ENCODE measurements at places on chromosomes 16 and 17.
A peak's percentile ranks its signal among the peaks of the same experiment; 100 is the strongest.

DNA sequence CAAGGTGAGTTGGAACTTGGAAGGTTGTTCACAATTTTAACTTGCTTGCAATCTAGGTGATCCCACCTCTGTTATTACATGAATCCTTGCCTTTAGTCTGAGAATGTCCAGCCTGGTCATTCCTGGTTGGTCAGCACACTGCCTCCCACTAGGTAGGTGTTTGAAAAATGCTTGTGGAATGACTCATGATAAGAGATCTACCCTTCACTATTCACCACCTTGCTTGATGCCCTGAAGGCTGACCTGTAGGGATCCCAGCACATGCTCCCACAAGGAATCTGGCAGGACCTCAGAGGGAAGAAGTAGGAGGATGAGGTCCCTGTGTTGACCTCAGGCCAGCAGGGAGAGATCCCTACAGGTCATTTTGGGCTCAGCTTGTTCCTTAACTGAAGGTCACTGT lies 30.2 kb upstream of the ABCA3 start:
- DNase-seq, result no peak

DNA sequence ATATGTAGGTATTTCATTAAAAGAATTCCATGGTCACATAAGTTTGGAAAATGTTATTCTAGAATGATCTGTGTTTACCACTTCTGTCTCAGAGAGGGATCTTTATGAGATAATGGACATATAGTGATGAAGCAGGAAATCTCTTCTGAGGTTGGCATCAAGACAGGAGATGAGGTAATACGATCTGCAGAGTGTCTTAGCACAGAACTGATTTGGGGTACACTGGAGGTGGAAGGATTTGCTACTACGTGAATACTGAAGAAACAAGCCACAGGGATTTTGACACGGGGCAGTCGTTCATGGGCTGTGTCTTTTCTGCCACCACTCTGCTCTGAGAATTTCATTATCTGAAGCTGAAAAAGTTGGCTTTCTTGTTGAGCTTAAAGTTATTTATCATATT lies 5.5 kb downstream of the CBFB start:
- DNase-seq, result no peak

- DNase-seq, result peak; percentile 28
These were observed 46.6 kb upstream of the WSB1 start for GRCh38 chr17:27247071-27247957.

- no peak for DNase-seq
These were observed 50.3 kb downstream of the CMIP start for GRCh38 chr16:81494888-81495287.

- no peak for DNase-seq
These were observed 1349.6 kb upstream of the CDH8 start for GRCh38 chr16:63385714-63386432.

GRCh38 chr16:30974348-30974747 lies 10.7 kb upstream of the HSD3B7 start:
- DNase-seq, result no peak

- no peak for DNase-seq
These were observed 54.0 kb downstream of the ABR start for GRCh38 chr17:1125788-1126145.

DNA sequence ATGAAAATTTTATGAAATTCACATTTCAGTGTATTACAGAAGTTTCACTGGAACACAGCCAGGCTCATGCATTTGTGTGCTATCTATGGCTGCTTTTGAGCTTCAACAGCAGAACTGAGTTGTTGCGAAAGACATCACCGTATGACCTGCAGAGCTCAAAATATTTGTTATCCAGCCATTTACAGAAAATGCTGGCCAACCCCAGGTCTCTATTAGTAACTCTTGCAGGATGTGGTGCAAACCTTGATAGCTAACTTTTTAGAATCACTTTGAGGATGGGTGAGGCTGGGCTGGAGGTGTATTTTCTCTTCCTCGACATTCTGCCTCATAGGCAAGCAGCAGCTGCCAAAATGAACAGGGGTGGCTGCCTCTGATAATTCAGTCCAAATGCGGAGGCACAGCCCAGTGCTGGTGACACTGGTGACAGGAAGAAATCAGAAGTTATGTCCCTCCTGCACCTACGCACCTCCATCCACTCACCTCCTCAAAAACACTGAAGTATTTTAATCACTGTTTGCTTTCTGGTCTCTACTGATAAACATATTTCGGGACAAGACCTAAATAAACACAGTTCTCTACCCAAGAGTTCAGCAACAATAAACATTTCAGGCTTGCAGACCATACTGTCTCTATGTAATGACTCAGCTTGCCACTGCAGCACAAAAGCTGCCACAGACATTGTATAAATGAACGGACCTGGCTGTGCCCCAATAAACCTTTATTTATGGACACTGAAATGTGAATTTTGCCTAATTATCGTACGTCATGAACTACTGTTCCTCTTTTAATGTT lies 28.5 kb downstream of the ARHGAP17 start:
- peak; percentile 85 for DNase-seq

GRCh38 chr16:35298460-35299243 lies 1839.2 kb downstream of the TP53TG3F start:
- no peak for DNase-seq

GRCh38 chr16:60905811-60906210 lies 1130.4 kb downstream of the CDH8 start:
- DNase-seq, result no peak

- no peak for DNase-seq
These were observed 45.8 kb upstream of the TOX3 start for GRCh38 chr16:52592778-52593177.

DNA sequence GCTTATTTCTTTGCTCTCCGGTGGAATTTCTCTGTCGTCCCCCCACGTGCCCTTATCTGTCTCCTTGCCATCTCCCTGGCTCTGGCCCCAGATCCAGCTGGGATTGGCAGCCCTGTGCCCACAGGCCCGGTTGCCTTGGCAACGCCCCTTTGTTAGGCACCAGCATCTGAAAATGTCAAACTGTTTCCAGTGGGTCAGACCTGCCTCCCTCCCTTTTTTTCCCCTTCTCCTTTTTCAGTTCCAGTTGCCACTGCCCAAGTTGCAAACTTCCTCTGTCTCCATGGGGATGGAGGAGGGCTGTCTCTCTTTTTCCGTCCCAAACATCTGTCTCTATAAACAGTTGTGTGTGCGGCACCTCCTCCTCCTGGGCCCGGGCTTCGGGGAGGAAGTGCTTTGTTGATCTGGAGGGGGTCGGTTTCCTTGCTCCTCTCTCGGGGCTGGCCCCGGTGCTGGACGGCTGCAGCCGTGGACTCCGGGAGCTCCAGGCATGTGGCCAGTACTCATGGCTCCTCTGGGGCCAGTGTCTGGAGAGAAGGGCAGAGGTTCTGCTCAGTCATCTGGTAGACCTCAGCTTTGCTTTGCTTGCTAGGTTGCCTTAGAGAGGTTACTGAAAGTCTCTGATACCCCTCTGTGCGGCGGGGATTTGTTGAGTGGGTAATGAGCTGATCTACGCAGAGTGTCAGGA lies 35.3 kb downstream of the SOCS3 start:
- peak; percentile 84 for DNase-seq

DNA sequence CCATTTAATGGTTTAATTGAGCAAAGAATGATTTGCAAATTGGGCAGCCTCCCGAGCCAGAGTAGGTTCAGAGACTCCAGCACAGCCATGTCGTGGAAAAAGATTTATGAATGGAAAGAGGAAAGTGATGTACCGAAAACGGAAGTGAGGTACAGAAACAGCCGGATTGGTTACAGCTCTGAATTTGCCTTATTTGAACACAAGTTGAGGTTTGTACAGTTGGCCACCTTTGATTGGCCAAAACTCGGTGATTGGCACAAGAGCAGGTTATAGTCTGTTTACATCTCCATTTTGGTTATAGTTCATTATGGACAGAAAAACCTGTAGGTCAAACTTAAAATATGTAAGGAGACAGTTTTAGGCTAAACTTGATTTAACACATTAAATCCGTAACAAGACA lies 44.5 kb downstream of the TENT4B start:
- no peak for DNase-seq

DNA sequence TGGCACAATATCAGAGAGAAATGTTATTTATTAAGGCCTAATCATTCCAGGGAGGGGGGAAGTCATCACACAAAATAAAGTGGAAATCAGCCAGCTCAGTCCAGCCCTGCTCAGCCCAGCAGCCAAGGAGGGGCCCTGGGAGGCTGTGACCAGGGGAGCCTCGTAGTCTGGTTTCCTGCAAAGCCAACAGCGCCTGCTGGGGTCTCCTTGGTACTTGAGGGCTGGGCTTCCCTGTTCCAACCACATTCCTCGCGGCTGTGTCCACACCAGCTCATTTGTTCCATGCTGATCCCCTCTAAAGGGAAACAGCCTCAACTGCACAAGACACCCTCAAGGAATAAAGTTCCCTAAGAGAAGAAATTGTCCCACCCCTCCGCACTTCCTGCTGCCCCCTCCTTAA lies 154.0 kb downstream of the TMEM132E start:
- no peak for DNase-seq

- DNase-seq, result no peak
These were observed 50.6 kb downstream of the SMPD3 start for GRCh38 chr16:68397710-68398201.

GRCh38 chr17:78237401-78238012 lies 6.1 kb downstream of the TMEM235 start:
- DNase-seq, result no peak

GRCh38 chr16:22007509-22008214 lies at the start of gene MOSMO:
Gene MOSMO (plus strand): TSS chr16:22008111. CDS start chr16:22008302, 191 bp downstream.
- peak; percentile 64 for DNase-seq

DNA sequence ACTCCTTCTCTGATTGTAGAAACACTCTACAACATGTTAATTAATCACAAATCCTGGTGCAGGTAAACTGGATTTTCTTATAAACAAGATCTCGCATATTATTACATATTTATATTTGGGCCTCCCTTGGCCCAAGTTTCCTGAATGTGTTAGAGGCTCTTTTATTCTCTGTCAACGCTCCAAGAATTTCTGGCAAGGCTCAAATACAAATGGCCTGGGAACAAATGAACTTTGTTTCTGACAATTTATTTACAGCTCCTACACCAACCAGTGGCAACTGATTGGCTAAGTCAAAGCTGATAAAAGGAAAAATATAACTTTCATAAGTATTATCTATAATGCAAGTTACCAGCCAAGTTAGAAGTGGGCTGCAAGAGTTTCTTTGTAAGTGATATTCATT lies 64.9 kb upstream of the CORO6 start:
- DNase-seq, result no peak

DNA sequence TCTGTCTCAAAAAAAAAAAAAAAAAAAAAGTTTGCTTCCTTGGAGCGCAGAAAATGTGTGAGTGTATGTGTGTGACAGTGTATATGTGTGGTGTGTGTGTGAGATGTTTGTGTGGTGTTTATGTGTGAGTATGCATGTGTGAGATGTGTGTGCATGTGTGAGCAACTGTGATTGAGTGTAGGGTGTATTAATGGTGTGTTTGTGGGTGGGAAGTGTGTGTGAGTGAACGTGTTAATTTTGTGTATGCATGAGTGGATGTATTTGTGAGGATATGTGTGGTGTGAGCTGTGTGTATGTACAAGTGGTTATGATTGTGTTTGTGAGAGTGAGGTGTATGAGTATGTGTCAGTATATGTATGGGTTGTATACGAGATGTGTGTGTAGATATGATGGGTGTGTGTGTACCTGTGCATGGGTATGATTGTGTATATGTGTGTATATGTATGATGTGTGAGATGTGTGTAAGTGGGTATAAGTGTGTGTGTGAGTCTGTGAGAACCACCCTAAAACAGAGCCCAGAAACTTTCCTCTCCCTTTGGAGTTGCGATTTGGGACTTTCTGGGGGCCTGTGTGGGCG lies 22.5 kb upstream of the ETV4 start:
- no peak for DNase-seq

GRCh38 chr17:6365200-6365943 lies 69.5 kb downstream of the AIPL1 start:
- DNase-seq, result peak; percentile 59

DNA sequence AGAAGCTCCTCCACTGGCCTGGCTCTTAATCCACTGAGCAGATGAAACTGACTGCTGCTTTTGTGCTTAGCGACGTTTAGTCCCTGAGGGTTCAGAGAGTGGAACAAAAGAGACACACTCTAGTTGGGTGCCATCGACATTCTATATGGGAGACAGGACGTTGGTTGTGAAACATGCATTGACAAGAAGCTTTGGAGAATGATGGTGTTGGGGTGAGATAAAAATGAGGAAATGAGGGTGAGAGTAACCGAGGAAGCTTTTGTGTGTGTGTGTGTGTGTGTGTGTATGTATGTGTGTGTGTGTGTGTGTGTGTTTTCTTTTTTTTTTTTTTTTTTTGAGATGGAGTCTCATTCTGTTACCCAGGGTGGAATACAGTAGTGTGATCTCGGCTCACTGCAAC lies 89.5 kb downstream of the ABCC1 start:
- no peak for DNase-seq

DNA sequence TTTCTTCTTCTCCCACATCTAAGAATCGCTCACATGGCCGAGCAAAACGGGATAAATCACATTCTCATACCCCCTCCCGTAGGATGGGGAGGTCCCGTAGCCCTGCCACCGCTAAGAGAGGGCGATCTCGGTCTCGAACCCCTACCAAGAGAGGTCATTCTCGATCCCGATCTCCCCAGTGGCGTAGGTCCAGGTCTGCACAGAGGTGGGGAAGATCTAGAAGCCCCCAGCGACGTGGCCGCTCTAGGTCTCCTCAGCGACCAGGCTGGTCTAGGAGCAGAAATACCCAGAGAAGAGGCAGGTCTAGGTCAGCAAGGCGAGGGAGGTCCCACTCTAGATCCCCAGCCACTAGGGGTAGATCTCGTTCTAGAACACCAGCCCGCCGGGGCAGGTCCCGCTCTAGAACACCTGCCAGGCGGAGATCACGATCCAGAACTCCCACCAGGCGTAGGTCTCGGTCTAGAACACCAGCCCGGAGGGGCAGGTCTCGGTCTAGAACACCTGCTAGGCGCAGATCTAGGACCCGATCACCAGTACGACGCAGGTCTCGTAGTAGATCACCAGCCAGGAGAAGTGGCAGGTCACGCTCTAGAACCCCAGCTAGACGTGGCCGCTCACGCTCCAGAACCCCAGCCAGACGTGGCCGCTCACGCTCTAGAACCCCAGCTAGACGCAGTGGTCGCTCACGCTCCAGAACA lies 9.6 kb downstream of the SRRM2 start:
- DNase-seq, result no peak

Measured in HFFc6 (cell line).